ENCODE measurements at places on chromosomes 2 and 18. TPM values are rescaled to one million over a fixed set of nuclear protein-coding genes. Genes with fewer than 3 reads are reported as not detected.
A peak's percentile ranks its signal among the peaks of the same experiment; 100 is the strongest.

The GATA6 gene
- total RNA-seq = 10.9 TPM

The SCN7A gene
- not detected for total RNA-seq

The LIMS2 gene
- total RNA-seq = 14.8 TPM

The LHCGR gene
- not detected for total RNA-seq

The INPP4A gene
- total RNA-seq = 25.7 TPM

- H3K36me3 ChIP-seq = peaks cover 6% of the 10 kb centered on the region
- DNase-seq = peak; percentile 53
- no peak overlapping the region for H3K27ac ChIP-seq
- H3K27me3 ChIP-seq = no peaks in the 10 kb centered on the region
- H3K4me3 ChIP-seq = no peak overlapping the region
These were observed 47.0 kb upstream of the PTH2R start for GRCh38 chr2:208359632-208359986.

- H3K4me3 ChIP-seq = no peak overlapping the region
- no peaks in the 10 kb centered on the region for H3K27me3 ChIP-seq
- H3K36me3 ChIP-seq = no peaks in the 10 kb centered on the region
- H3K4me1 ChIP-seq = no peaks in the 10 kb centered on the region
These were observed 137.4 kb downstream of the CALCRL start for GRCh38 chr2:187310701-187311100.

- no peak overlapping the region for H3K4me3 ChIP-seq
- H3K27me3 ChIP-seq = no peaks in the 10 kb centered on the region
- no peaks in the 10 kb centered on the region for H3K4me1 ChIP-seq
- no peak for DNase-seq
These were observed 1024.8 kb downstream of the TSN start for GRCh38 chr2:122780251-122780650.

DNA sequence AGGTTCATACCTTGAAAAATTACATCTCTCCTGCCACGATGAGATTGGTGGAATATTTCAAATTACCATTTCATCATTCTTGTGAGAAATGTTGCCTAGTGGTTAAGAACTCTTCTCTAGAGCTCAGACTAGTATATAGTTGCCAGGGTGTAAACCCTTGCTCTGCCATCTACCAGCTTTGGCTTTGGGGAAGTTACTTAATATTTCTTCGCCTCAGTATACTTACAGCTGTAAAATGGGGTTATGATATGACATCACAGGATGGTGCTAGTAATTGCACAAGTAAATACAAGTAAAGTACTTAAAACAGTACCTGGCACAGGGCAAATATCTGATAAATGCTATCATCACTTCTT is 1.5 kb downstream of the SPOPL start:
- peak overlapping the region; percentile 26 for H3K27ac ChIP-seq
- H3K27me3 ChIP-seq = no peaks in the 10 kb centered on the region
- no peak for DNase-seq
- H3K4me3 ChIP-seq = peak overlapping the region; percentile 89
- H3K36me3 ChIP-seq = no peaks in the 10 kb centered on the region

DNA sequence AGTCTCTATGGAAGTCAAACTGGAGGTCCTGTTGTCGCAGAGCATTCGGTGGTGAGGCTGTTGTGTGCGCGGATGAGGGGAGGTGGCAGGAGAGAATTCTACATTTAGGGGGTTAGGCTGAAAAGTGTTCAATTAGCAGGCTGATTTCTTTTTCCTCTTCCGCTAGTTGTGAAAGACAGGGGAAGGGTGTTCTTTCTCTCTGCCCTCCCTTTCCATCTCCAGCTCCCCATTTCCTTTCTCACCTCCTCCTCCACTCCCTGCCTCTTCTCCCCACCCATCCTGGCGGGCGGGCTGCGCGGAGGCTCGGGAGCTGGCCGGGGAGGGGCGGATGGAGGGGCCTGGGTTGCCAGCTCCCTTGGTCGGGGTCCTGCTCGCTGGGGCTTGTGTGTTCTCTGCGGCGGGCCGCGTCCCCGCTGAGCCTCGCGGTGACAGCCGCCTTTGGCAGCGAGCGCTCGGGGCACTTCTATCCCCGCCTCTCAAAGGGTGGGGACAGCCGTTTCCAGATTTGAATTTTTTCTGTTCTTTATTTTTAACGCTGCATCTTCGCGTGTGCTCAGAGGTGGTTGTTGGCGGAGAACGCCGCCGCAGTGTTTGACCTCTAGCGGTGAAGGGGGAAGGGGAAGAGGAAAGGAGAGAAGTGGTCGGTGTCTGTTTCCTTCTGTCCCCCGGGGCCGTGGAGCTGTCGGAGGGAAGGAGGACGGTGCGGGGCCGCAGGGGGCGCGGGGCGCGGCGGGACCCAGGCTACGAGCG is 3.6 kb downstream of the SOX11 start:
- peak; percentile 87 for DNase-seq
- H3K36me3 ChIP-seq = no peaks in the 10 kb centered on the region
- peaks cover 39% of the 10 kb centered on the region for H3K27me3 ChIP-seq
- H3K4me1 ChIP-seq = no peaks in the 10 kb centered on the region
- peak overlapping the region; percentile 63 for H3K4me3 ChIP-seq

DNA sequence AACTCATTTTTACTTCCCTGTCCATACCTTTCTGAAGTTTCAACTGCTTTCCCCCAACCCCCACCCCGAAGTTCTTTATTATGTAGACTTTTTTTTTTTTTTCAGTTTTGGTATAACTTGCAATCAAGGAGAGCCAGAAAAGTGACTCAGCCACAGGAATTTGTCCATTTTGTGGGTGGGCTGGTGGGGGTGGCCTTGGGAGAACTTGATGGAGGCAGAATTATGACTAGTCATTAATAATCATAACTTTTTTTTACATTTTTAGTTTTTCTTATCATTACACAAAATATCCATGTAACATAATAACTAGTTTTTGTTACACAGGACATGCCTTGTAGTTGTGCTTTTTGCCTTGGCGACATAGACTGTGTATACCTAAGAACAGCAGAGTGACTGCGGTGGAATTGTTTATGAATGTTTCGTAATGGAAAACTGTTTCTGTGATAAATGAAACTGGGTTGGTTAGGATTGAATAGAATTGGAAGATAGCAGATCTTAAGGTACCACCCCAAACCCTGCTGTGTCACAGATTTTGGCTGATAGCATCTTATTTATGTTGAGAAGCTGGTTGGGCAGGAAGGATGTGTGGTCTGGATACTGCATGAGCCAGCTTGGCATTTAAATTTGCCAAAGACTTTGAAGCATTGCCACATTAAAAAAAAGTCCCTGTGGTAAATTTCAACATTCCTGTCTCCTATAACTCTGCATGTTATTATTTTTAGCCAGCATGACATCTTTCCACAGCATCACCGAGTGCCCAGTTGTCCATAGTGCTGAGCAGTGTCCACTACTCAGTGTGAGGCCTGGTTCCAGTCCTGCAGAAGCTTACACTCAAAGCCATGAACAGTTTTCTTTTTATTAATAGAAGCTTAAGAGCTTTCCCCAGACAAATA is 30.7 kb downstream of the LYPD6B start:
- DNase-seq = peak; percentile 79
- H3K4me3 ChIP-seq = no peak overlapping the region
- H3K27ac ChIP-seq = peak overlapping the region; percentile 71
- no peaks in the 10 kb centered on the region for H3K36me3 ChIP-seq
- H3K27me3 ChIP-seq = no peaks in the 10 kb centered on the region

GRCh38 chr2:40218679-40219078 is 233.2 kb downstream of the SLC8A1 start:
- no peak for DNase-seq
- peaks cover 28% of the 10 kb centered on the region for H3K4me1 ChIP-seq
- no peak overlapping the region for H3K4me3 ChIP-seq
- H3K27me3 ChIP-seq = no peaks in the 10 kb centered on the region
- no peaks in the 10 kb centered on the region for H3K36me3 ChIP-seq

- no peak overlapping the region for H3K4me3 ChIP-seq
- no peaks in the 10 kb centered on the region for H3K36me3 ChIP-seq
- no peaks in the 10 kb centered on the region for H3K27me3 ChIP-seq
- H3K4me1 ChIP-seq = peaks cover 3% of the 10 kb centered on the region
These were observed 244.7 kb upstream of the MMADHC start for GRCh38 chr2:149832324-149832723.

- H3K36me3 ChIP-seq = no peaks in the 10 kb centered on the region
- no peak overlapping the region for H3K4me3 ChIP-seq
- no peak overlapping the region for H3K27ac ChIP-seq
- no peaks in the 10 kb centered on the region for H3K27me3 ChIP-seq
- DNase-seq = no peak
These were observed 1150.9 kb downstream of the RPIA start for GRCh38 chr2:89842180-89842908.

- H3K4me1 ChIP-seq = no peaks in the 10 kb centered on the region
- no peak overlapping the region for H3K4me3 ChIP-seq
- no peaks in the 10 kb centered on the region for H3K36me3 ChIP-seq
- no peaks in the 10 kb centered on the region for H3K27me3 ChIP-seq
These were observed 299.2 kb upstream of the TFPI start for GRCh38 chr2:187853381-187853791.

- no peaks in the 10 kb centered on the region for H3K36me3 ChIP-seq
- H3K27me3 ChIP-seq = no peaks in the 10 kb centered on the region
- no peak for DNase-seq
- no peaks in the 10 kb centered on the region for H3K4me1 ChIP-seq
These were observed 230.0 kb upstream of the EPHA4 start for GRCh38 chr2:221802089-221802488.

DNA sequence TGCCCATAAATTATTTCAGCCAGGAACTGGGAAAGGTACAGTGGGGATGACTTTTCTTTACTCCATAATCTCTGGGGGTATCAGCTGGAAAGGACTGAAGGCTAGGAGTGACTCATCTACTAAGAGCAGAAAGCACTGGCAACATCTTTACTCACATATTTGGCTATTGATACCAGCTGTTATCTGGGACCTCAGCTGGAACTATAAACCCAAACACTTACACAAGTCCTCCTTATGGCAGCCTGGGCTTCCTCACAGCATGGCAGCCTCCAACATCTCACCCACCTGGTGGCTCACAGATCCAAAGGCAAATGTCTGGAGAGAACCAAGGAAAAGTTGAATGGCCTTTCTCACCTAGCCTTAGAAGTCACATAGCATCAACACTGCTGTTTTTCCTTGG is 379.0 kb upstream of the RND3 start:
- no peaks in the 10 kb centered on the region for H3K27me3 ChIP-seq
- H3K27ac ChIP-seq = no peak overlapping the region
- H3K36me3 ChIP-seq = no peaks in the 10 kb centered on the region
- no peaks in the 10 kb centered on the region for H3K4me1 ChIP-seq
- no peak overlapping the region for H3K4me3 ChIP-seq

GRCh38 chr2:195471163-195471562 is 185.9 kb upstream of the SLC39A10 start:
- DNase-seq = no peak
- H3K36me3 ChIP-seq = no peaks in the 10 kb centered on the region
- no peak overlapping the region for H3K4me3 ChIP-seq
- no peaks in the 10 kb centered on the region for H3K4me1 ChIP-seq

- H3K4me1 ChIP-seq = peaks cover 9% of the 10 kb centered on the region
- no peak overlapping the region for H3K27ac ChIP-seq
- no peak overlapping the region for H3K4me3 ChIP-seq
- H3K36me3 ChIP-seq = peaks cover 97% of the 10 kb centered on the region
- H3K27me3 ChIP-seq = no peaks in the 10 kb centered on the region
These were observed 36.7 kb downstream of the RMC1 start for GRCh38 chr18:23539911-23540525.

GRCh38 chr2:228575897-228576296 is 394.4 kb upstream of the SPHKAP start:
- no peaks in the 10 kb centered on the region for H3K4me1 ChIP-seq
- no peaks in the 10 kb centered on the region for H3K36me3 ChIP-seq
- H3K27ac ChIP-seq = no peak overlapping the region
- no peak for DNase-seq
- no peak overlapping the region for H3K4me3 ChIP-seq

DNA sequence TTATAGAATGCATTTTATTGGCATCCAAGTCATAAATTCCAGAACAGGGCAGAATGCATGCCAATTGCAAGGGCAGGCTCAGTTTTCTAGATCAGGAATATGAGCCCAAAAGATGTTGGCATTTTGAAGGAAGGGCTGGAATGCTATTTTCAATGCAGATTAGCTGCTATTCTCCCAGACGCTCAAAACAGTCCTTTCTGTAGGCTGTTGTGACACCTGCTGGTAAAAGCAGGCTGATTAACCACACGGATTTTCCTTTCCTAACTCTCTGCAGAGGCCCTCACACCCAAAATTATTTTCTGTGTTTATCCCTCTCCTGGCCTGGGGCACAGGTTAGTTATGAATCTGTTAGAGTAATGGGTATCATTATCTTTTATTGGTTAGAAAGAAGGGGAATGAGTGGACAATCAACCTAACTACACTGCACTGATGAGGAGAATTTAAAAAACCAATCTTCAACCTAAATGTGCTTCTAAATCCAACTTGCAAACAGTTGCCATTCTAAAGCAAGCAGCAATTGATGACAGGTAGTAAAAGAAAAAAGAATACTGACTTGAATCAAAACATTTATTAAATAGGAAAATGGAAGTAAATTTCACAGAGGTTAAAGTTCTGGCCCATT is 94.0 kb downstream of the PLA2R1 start:
- no peak overlapping the region for H3K4me3 ChIP-seq
- no peaks in the 10 kb centered on the region for H3K27me3 ChIP-seq
- DNase-seq = peak; percentile 30
- no peaks in the 10 kb centered on the region for H3K4me1 ChIP-seq
- H3K27ac ChIP-seq = no peak overlapping the region
- H3K36me3 ChIP-seq = no peaks in the 10 kb centered on the region

- H3K27ac ChIP-seq = peak overlapping the region; percentile 30
- peaks cover 14% of the 10 kb centered on the region for H3K4me1 ChIP-seq
- H3K27me3 ChIP-seq = no peaks in the 10 kb centered on the region
- no peak overlapping the region for H3K4me3 ChIP-seq
- peaks cover 10% of the 10 kb centered on the region for H3K36me3 ChIP-seq
These were observed 72.4 kb downstream of the ID2 start for GRCh38 chr2:8754106-8754776.

DNA sequence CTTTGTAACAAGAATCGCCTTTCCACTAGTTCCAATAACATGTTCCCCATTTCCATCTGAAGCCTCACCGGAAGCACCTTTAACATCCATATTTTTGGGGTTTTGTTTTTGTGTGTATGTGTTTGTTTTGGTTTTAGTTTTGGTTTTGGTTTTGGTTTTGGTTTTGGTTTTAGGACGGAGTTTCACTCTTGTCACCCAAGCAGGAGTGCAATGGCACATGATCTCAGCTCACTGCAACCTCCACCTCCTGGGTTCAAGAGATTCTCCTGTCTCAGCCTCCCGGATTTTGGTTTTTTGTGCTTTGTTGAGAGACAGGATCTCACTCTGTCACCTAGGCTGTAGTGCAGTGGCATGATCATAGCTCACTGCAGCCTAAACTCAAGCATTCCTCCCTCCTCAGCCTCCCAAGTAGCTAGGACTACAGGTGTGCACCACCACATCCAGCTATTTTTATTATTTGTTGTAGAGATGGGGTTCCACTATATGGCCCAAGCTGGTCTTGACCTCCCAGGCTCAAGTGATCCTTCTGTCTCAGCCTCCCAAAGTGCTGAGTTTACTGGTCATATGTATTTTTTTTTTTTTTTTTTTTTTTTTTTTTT is 36.3 kb downstream of the TGOLN2 start:
- no peaks in the 10 kb centered on the region for H3K27me3 ChIP-seq
- H3K36me3 ChIP-seq = no peaks in the 10 kb centered on the region
- no peak overlapping the region for H3K4me3 ChIP-seq
- peaks cover 16% of the 10 kb centered on the region for H3K4me1 ChIP-seq
